ENCODE measurements at places on chromosomes 12 and 14. TPM values are rescaled to one million over a fixed set of nuclear protein-coding genes. Genes with fewer than 3 reads are reported as not detected.

PTPRR gene
- not detected for total RNA-seq

- no peaks in the 10 kb centered on the region for H3K4me1 ChIP-seq
- H3K36me3 ChIP-seq, result no peaks in the 10 kb centered on the region
- no peak overlapping the region for H3K27ac ChIP-seq
- no peaks in the 10 kb centered on the region for H3K27me3 ChIP-seq
- H3K4me3 ChIP-seq, result no peak overlapping the region
These were observed 63.0 kb upstream of the TCL1B start for GRCh38 chr14:95623195-95623594.

GRCh38 chr14:61705017-61705416 is 9.7 kb downstream of the HIF1A start:
- H3K4me3 ChIP-seq, result no peak overlapping the region
- peak; percentile 38 for DNase-seq
- H3K4me1 ChIP-seq, result peaks cover 34% of the 10 kb centered on the region

DNA sequence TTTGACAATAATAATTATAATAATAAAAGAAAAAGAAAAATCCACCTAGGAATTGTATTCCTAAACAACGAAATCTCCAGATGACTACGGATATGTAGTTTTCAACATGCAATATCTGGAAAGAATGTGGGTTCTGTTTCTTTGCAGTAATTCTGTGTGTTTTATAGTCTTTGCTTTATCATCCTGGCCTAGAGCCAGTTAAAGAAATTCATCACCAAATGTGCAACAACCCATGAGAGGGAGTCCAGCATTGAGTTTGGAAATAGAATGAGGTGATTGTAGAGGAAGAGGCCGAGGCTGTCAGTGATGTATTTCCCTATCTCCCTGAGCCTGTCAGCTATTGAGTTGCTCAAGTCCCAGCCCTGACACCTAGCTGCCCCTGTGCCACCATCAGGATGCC is 200.5 kb upstream of the DCN start:
- no peak overlapping the region for H3K4me3 ChIP-seq
- H3K36me3 ChIP-seq, result no peaks in the 10 kb centered on the region
- H3K27ac ChIP-seq, result no peak overlapping the region
- no peaks in the 10 kb centered on the region for H3K27me3 ChIP-seq
- H3K4me1 ChIP-seq, result peaks cover 16% of the 10 kb centered on the region
- no peak for DNase-seq

DNA sequence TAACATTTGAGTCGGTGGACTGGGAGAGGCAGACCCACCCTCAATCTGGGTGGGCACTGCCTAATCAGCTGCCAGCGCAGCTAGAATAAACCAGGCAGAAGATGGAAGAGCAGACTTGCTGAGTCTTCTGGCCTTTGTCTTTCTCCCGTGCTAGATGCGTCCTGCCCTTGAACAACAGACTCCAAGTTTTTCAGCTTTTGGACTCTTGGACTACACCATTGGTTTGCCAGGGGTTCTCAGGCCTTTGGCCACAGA is 27.2 kb upstream of the DNM1L start:
- no peaks in the 10 kb centered on the region for H3K36me3 ChIP-seq
- H3K4me3 ChIP-seq, result no peak overlapping the region
- no peak for DNase-seq
- no peak overlapping the region for H3K27ac ChIP-seq

DNA sequence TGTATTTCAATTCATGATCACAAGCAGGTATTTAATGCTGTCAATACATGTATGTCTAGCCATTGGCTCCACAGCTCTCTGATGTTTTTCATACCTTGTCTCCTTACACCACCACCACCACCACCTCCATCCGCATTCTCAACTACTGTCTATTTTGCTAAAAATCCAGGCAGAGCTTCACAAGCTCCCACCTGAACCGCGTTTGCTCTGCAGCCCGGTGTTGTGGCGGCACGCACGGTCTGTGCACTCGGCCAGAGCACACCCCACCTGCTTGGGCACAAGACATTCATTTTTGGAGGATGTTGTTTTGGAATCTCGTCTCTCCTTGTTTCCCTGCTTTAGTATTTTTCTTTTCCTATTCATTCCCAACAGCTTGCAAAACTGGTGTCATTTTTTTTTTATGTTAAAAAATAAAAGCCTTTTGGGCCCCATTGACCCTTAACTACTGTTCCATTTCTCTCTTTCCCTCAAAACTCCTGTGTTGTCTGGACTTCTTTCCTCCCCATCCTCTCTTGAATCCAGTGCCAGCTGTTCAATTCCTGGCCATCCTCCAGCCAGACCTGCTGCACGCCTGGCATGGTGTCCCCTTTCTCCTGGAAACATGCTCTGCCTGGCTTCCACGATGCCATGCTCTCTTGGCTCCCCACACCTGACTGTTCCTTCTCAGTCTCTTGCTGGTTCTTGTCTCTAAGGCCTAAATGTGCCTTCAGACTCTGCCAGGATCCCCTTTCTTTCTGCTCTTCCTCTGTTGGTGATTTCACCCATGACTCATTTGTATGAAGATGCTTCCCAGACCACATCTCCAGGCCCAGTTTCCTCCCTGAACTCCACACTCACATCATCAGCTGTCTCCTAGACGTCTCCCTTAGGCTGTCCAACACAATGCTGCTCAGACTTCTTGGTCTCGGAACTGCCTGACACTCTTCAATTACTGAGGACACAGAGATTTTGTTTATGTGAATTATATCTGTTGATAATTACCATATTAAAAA is 37.9 kb downstream of the PIWIL1 start:
- no peaks in the 10 kb centered on the region for H3K36me3 ChIP-seq
- H3K27ac ChIP-seq, result no peak overlapping the region
- H3K4me3 ChIP-seq, result no peak overlapping the region
- peaks cover 9% of the 10 kb centered on the region for H3K27me3 ChIP-seq
- no peak for DNase-seq

GRCh38 chr14:24093901-24094840 is at the start of gene PCK2:
Gene PCK2 (plus strand): TSS chr14:24094311. CDS start chr14:24094406, 95 bp downstream.
- H3K4me3 ChIP-seq, result peak within 1 kb of the TSS; percentile 45
- H3K4me1 ChIP-seq, result peaks cover 7% of the 10 kb centered on the region
- no peak within 1 kb of the TSS for H3K27ac ChIP-seq
- DNase-seq, result peak; percentile 90

TMEM233 gene
- 0.07 TPM for total RNA-seq

GALNT8 gene
- 8.1 TPM for total RNA-seq

DNA sequence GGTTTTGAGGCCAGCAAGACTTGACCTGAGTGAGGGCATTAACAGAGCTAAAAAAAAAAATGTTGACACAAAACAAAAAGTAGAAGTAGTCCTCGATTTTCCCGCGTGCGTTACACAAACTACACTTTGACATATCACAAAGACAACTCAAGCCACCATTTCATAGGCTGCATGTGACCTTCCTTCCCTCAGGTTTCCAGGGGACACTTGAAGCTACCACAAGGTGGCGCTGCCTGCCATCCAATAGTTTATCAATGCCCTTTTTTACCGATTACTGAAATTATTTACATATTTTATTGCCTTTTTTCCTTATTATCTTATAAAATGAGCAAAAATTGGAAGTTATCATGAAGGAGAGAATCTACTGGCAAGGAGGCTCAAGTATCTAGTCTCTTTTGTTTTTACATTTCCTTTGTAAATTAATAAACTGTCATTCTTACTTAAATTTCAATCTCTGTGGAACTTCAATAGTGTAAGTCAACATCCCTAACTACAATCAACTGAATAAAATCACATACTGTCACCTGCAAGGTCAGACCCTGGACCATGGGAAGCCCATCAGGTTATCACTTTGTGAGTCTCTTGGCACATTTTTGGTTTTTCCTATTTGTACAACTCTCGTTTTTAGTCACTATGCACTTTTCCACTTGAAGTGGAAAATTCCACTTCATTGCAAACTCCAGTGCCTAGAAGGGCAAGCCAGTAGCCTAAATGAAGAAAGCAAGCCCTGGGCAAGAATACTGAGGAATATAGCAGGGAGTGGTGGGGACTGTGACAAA is 84.6 kb upstream of the CPSF6 start:
- no peaks in the 10 kb centered on the region for H3K36me3 ChIP-seq
- no peak overlapping the region for H3K4me3 ChIP-seq
- peak; percentile 70 for DNase-seq
- H3K27ac ChIP-seq, result no peak overlapping the region
- H3K27me3 ChIP-seq, result no peaks in the 10 kb centered on the region
- no peaks in the 10 kb centered on the region for H3K4me1 ChIP-seq

GRCh38 chr12:120971299-120972180 is 6.8 kb upstream of the HNF1A start:
- H3K27me3 ChIP-seq, result no peaks in the 10 kb centered on the region
- peak; percentile 77 for DNase-seq
- H3K4me1 ChIP-seq, result no peaks in the 10 kb centered on the region
- no peak overlapping the region for H3K4me3 ChIP-seq
- no peaks in the 10 kb centered on the region for H3K36me3 ChIP-seq

CCDC175 gene
- total RNA-seq, result not detected

DNA sequence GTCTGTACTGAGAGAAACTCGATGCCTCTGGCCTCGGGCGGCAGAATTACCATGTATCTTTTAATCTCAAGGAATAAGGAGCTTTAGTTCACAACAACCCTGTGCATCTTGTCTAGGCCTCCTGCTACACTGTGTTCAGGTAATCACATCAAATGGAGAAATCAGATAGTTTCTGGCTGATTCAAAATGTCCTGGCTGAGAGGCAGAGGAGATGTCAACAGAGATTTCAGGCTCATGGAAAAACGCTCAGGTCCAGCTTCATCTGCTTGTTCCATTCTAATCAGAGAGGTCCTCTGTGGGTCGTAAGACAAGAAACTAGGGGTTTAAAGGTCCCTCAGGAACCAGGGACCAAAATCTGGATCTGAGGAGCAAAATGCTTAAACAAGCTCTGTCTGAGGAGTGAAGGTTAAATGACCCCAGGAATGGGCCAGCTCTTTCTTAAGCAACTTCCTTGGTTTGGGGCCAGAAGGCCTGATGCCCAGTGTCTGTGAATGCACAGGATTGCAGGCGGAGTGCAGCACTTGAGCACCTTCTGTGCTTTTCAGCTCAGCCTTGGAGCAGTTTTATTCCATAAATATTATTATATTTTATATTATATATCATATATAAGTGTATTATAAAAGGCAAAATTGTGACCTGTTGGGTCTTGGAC is 170.2 kb upstream of the PRICKLE1 start:
- H3K27ac ChIP-seq, result no peak overlapping the region
- no peaks in the 10 kb centered on the region for H3K36me3 ChIP-seq
- no peak overlapping the region for H3K4me3 ChIP-seq
- peak; percentile 93 for DNase-seq

GRCh38 chr14:103353362-103353761 is 19.3 kb downstream of the EIF5 start:
- no peak for DNase-seq
- H3K27ac ChIP-seq, result no peak overlapping the region
- no peaks in the 10 kb centered on the region for H3K4me1 ChIP-seq

CDH24 gene
- total RNA-seq, result 8.6 TPM

DNA sequence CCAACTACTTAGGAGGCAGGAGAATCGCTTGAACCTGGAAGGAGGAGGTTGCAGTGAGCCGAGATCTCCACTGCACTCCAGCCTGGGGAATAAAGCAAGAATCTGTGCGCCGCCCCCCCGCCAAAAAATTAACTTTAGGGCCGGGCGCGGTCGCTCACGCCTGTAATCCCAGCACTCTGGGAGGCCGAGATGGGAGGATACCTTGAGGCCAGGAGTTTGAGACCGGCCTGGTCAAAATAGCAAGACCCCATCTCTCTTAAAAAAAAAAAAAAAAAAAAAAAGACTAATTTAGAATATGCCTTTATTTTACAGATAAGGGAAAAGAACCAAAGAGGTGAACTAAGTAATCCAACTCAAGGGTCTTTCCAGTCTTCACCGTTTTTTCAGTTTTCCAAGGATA is 1.2 kb downstream of the KANSL2 start:
- no peak overlapping the region for H3K27ac ChIP-seq
- peaks cover 18% of the 10 kb centered on the region for H3K4me1 ChIP-seq

- no peak overlapping the region for H3K4me3 ChIP-seq
- H3K27me3 ChIP-seq, result no peaks in the 10 kb centered on the region
- peak; percentile 10 for DNase-seq
- peaks cover 36% of the 10 kb centered on the region for H3K36me3 ChIP-seq
- H3K4me1 ChIP-seq, result peaks cover 16% of the 10 kb centered on the region
These were observed 29.3 kb downstream of the AMN start for GRCh38 chr14:102951799-102952198.

DNA sequence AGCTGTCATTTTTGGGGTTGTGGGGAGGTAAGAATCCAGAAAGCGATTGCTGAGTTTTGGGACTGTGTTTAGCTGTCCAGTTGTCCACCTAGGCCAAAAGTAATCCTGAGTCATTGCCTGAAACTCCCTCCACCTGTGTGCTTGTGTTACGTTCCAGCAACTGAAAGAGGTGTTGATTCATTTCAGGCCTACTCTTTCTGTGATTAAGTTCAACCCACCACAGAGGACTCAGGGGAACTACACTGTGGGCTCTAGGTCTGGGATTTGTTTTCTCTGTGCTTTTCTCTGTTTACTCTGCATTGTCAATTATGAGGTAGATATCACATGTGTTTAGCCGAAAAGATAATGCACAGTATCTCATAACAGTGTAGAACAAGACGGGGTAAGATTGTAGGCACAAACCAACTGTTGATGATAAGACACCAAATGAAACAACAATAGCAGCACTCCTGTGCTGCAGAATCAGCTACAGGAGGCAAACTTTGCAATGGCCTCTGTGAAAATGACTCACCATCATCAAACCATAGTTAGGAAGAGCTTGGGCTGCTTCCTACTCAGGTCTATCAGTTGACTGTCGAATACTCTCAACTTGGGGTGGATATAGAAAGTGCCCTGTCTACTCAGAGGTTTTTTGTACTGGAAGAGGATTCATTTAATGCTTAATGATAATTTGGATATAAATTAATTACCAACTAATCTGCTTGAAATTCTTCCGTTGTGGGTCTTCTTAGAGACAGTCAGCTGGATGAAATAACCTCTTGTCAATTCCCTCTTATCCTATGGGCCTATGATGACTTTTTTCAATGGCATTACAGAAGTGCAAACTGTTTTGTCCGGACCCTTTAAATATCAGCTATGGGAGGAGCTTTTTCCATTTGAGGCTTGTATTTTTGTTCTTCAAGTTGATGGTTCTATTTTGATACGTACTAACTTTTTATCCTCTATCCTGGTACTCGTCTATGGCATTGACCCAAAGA is 385.9 kb downstream of the BMP4 start:
- no peak overlapping the region for H3K4me3 ChIP-seq
- no peaks in the 10 kb centered on the region for H3K27me3 ChIP-seq
- peak overlapping the region; percentile 62 for H3K27ac ChIP-seq
- H3K4me1 ChIP-seq, result peaks cover 25% of the 10 kb centered on the region
- no peaks in the 10 kb centered on the region for H3K36me3 ChIP-seq

- H3K4me3 ChIP-seq, result no peak overlapping the region
- no peak for DNase-seq
- no peaks in the 10 kb centered on the region for H3K27me3 ChIP-seq
- H3K36me3 ChIP-seq, result no peaks in the 10 kb centered on the region
- no peak overlapping the region for H3K27ac ChIP-seq
- no peaks in the 10 kb centered on the region for H3K4me1 ChIP-seq
These were observed 93.4 kb upstream of the DNM1L start for GRCh38 chr12:32585680-32586079.
